Activated CD4-positive, alpha-beta T cell treated with anti-CD3 and anti-CD28 coated beads, Interleukin-2, amount 10 ng/mL, durations not matched to agents 7 days and 5 days (primary cell): ENCODE measurements at places on chromosomes 7 and 10. TPM values are rescaled to one million over a fixed set of nuclear protein-coding genes. Genes with fewer than 3 reads are reported as not detected.

KEL gene
- 0.12 TPM for total RNA-seq

KLF6 gene
- 155 TPM for total RNA-seq

DNA sequence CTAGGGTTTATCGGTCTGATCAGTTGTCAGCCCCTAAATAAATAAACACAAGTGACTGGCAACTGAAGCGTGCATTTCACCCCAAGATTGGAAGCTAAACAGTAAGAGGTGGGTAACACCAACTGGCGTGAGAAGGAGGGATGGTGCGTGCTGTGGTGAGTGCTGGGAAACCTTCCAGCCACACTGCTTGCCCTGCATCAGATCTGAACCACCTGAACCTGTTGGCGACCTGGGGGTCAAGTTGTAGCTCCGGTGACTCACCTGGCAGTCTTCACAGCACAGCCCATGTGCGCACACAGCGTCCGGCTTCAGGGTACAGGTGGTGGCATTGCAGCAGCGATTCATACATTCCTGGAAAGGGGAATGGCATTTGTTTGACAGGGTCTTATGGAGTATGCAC lies 170.1 kb downstream of the FANK1 start:
- no peak for DNase-seq
- H3K27ac ChIP-seq, result no peak overlapping the region
- no peak overlapping the region for H3K4me3 ChIP-seq
- no peaks in the 10 kb centered on the region for H3K36me3 ChIP-seq

GRCh38 chr7:32496052-32496813 lies 944 bp downstream of the AVL9 start:
- peaks cover 19% of the 10 kb centered on the region for H3K36me3 ChIP-seq
- peak overlapping the region; percentile 96 for H3K4me3 ChIP-seq
- no peak for DNase-seq
- H3K27ac ChIP-seq, result peak overlapping the region; percentile 98
- peaks cover 48% of the 10 kb centered on the region for H3K4me1 ChIP-seq
- H3K27me3 ChIP-seq, result no peaks in the 10 kb centered on the region

DNA sequence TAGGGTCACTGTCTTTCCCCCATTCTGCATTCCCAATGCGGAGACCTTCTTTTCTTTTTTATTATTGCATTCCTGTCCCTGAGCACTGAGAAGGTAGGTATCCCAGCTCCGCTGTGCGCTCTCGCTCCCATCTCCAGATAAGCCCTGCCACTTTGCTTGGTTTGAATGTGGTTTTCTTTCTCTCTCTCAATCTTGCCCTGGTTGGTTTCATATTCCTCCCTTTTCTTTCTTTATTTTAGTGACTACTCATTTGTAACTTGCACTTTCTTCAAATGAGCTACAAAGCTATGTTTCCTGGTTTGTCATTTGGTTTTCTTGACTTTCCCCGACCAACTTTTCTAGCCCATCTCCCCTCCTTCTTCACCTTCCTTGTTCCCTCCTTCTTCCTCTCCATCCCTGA lies 29.0 kb upstream of the HSPB1 start:
- peaks cover 27% of the 10 kb centered on the region for H3K4me1 ChIP-seq
- DNase-seq, result no peak
- no peak overlapping the region for H3K4me3 ChIP-seq

DNA sequence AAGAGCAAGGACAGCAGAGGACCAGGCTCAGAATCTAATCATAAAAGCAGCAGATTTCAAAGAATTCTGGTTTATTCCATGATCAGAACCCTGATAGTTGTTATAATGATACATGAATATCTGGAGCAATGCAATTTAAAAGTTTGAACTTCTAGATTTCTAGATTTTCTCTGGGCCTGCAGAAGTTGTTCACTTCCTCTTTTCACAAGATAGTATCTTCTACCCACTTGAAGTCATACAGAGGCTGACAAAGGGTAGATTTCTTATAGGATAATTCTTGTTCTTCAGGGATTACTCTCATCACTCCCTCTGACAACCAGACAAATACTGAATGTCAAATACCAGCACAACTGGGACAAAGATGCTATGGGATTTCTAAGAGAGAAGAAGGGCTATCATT lies 320.0 kb upstream of the ETV1 start:
- no peaks in the 10 kb centered on the region for H3K36me3 ChIP-seq
- no peak for DNase-seq
- H3K4me1 ChIP-seq, result no peaks in the 10 kb centered on the region

DNA sequence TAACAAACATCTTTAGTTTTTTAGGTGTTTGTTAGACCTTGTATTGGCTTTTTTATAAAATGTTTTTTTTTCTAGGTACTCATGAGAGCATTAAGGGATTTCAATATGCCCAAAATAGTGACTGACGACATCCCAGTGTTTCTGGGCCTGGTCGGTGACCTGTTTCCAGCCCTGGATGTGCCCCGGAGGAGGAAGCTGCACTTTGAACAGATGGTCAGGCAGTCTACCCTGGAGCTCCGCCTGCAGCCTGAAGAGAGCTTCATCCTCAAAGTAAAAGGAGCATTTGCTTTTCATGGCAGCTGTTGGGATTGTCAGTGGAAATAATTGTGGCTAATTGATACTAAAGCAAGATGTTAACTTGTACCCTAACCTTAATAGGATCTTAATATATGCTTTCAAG lies 161.5 kb downstream of the DNAH11 start:
- peaks cover 2% of the 10 kb centered on the region for H3K27me3 ChIP-seq
- H3K4me3 ChIP-seq, result no peak overlapping the region
- H3K4me1 ChIP-seq, result no peaks in the 10 kb centered on the region
- H3K36me3 ChIP-seq, result no peaks in the 10 kb centered on the region

DNA sequence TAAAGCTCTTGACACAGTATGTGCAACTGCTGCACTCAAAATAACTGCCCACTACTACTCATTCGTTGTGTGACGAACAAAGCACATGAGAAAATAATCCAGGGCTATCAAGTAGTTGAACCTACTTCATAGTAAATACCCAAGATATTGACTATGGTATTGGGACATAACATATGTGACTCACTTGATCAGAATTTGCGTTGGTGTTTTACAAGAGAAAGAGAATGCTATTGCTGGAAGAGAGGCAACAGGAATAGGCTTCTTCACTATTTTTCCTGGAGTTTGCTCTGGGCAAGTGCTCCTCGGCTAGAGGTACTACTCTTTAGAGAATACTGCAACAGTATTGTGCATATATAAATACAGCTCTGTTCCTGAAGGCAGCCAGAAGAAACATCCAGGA lies 2.5 kb downstream of the DGKB start:
- H3K4me3 ChIP-seq, result no peak overlapping the region
- no peak overlapping the region for H3K27ac ChIP-seq

- peaks cover 7% of the 10 kb centered on the region for H3K4me1 ChIP-seq
- peaks cover 7% of the 10 kb centered on the region for H3K27me3 ChIP-seq
- no peak for DNase-seq
- H3K27ac ChIP-seq, result no peak overlapping the region
- no peaks in the 10 kb centered on the region for H3K36me3 ChIP-seq
Observed at GRCh38 chr10:8581521-8582225, 527.2 kb downstream of the GATA3 start.

AHCYL2 gene
- 11.4 TPM for total RNA-seq

DNA sequence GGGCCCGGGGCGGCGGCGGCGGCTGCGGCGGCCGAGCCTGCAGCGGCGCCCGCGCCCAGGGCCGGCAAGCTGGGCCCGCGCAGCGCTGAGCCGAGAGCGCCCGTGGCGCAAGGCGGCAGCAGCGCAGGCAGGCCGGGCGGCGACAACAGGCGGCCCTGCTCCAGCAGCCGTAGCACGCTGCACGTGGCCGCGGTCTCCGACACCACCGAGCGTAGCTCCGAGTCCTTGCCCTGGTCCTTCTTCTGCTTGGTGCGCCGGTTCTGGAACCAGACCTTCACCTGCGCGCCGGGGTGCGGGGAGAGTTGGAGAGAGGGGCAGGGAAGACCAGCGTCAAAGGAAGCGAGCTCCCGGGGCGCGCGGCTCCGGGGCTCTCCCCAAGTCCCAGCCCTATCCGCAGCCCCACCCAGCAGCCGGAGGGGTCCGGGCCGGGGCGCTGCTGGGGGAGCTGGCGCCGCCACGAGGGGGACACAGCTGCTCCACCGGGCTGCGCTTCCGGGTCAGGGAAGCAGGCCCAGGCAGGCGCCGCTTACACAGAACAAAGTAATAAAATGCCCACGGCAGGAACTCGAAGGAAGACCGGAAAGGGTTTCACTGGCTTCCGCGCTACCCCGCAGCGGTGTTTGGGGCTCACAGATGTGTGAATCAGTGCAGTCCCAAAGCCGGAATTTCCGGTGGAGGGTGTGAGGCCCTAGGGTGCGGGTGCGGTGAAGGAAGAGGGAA lies 3.6 kb downstream of the VAX1 start:
- no peak overlapping the region for H3K27ac ChIP-seq
- no peak for DNase-seq
- no peak overlapping the region for H3K4me3 ChIP-seq
- H3K27me3 ChIP-seq, result peaks cover 81% of the 10 kb centered on the region
- H3K4me1 ChIP-seq, result peaks cover 12% of the 10 kb centered on the region

DNA sequence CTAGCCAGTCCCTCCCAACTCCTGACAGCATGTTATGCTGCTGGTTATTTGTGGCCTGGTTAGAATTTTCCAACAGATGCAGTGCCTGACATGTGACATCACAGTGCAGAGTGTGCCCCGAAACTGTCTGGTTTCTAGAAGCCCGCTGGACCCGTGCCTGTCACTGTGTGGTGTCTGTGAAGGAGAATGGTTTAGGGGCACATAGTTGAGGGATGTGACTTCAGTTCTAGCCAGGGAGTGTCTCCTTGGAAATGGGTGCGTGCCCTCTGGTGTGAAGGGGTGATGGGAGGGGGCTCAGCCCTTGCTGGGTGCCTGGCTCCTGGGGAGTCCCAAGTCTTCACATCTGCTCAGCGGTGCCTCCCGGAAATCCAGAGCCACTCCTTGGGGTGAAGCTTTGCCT lies 303.6 kb downstream of the GLRX3 start:
- H3K4me1 ChIP-seq, result no peaks in the 10 kb centered on the region
- DNase-seq, result no peak
- no peaks in the 10 kb centered on the region for H3K36me3 ChIP-seq
- no peak overlapping the region for H3K27ac ChIP-seq
- no peaks in the 10 kb centered on the region for H3K27me3 ChIP-seq

DNA sequence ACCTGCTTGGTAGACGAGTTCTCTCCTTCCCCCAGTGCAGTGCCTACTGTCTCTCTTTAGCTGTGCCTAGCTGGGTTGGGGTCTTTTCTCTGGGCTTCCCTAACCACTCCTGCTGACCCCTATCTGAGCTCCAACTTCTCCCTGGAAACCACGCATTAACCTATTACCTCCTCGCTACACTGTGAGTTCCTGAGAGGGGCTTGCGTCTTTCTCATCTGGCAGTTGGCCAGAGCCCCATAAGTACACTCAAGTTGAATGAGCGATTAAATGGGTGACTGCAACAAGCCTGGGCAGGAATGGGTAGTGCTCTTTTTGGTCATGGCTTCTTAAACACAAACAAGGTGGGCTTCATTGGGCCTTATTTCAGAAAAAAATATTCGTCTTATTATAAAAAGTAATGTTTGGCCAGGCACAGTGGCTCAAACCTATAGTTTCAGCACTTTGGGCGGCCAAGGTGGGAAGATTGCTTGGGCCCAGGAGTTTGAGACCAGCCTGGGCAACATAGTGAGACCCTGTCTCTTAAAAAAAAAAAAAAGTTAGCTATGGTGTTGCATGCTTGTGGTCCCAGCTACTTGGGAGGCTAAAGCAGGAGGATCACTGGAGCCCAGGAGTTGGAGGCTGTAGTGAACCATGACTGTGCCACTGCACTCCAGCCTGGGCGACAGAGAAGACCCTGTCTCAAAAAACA lies 41.4 kb downstream of the SYPL1 start:
- H3K4me1 ChIP-seq, result peaks cover 59% of the 10 kb centered on the region
- H3K27me3 ChIP-seq, result no peaks in the 10 kb centered on the region
- peak overlapping the region; percentile 70 for H3K4me3 ChIP-seq
- H3K27ac ChIP-seq, result peak overlapping the region; percentile 98
- DNase-seq, result no peak
- H3K36me3 ChIP-seq, result peaks cover 9% of the 10 kb centered on the region

DNA sequence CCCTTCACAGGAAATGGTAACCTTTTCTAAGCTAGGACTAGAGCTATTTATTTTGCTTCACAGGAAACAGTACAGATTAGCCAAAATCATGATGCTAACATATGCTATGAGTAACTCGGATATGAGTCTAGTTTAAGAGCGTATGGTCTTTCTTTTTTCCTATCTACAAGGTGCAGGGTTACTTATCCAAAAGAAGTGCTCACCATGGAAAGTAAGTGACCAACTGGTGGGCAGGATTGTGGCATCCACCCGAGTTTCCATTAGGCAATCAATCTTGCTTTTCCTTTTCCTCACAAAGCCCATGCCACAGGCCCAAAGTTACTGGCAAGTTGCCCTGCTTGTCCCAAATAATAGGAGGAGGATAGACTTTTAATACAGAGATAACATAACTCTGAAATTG lies 765.1 kb upstream of the POM121L12 start:
- no peaks in the 10 kb centered on the region for H3K36me3 ChIP-seq
- no peak for DNase-seq
- no peak overlapping the region for H3K4me3 ChIP-seq
- H3K4me1 ChIP-seq, result peaks cover 4% of the 10 kb centered on the region

DNA sequence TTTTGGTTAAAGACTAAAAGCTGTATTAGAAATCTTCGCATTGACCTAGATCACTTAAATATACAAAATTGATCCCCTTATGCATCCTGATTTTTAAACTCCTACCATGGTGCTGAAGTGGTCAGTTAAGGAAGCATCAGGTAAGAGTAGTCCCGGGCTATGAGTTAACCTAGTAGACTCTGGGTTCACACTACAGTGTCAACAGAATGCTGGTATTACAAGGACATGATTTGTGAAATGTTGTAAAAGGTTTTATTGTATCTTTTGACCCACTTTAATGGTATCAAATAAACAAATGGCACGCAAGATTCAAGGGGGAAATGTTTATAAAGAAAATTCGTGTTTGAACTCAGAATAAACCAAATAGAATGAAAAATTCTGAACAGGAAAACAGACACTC lies 36.8 kb downstream of the RTKN2 start:
- no peak overlapping the region for H3K4me3 ChIP-seq
- DNase-seq, result no peak
- H3K4me1 ChIP-seq, result peaks cover 26% of the 10 kb centered on the region
- H3K36me3 ChIP-seq, result peaks cover 25% of the 10 kb centered on the region
- no peak overlapping the region for H3K27ac ChIP-seq
- no peaks in the 10 kb centered on the region for H3K27me3 ChIP-seq

DNA sequence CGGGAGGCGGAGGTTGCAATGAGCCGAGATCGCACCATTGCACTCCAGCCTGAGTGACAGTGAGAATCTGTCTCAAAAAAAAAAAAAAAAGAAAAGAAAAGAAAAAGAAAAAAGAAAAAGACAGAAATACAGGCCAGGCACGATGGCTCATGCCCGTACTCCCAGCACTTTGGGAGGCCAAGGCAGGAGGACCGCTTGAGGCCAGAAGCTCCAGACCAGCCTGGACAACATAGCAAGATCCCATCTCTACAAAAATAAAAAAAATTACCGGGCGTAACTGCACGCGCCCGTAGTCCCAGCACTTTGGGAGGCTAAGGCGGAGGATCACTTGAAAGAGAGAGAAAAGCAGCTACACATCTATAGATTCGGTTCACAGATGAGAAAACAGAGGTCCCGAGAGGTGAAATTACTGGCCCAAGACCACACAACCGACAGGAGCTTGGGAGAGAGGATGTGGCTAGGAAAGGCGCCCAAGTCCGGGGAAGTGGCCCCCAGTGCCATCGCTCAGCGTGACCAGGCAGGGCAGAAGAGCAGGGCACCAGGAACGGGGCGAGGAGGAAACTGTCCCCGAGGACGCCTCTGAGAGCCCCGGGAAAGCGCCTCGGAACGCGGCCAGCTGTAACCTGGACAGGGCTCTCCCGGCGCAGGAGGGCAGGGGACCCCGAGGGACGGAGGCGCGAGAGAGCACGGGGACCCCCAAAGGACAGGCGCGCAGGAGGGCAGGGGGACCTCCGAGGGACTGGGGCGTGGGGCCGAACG lies 612 bp downstream of the SNX8 start:
- no peak overlapping the region for H3K4me3 ChIP-seq
- no peaks in the 10 kb centered on the region for H3K36me3 ChIP-seq
- no peaks in the 10 kb centered on the region for H3K27me3 ChIP-seq
- peak overlapping the region; percentile 93 for H3K27ac ChIP-seq
- DNase-seq, result peak; percentile 7
